Activated naive CD8-positive, alpha-beta T cell treated with anti-CD3 and anti-CD28 coated beads for 36 hours (primary cell): ENCODE measurements at places on chromosomes 2 and 18.

- no peak for DNase-seq
These were observed 341.0 kb upstream of the KYNU start for GRCh38 chr2:142536492-142536891.

- no peak for DNase-seq
These were observed 38.7 kb upstream of the CREB1 start for GRCh38 chr2:207491086-207491485.

DNA sequence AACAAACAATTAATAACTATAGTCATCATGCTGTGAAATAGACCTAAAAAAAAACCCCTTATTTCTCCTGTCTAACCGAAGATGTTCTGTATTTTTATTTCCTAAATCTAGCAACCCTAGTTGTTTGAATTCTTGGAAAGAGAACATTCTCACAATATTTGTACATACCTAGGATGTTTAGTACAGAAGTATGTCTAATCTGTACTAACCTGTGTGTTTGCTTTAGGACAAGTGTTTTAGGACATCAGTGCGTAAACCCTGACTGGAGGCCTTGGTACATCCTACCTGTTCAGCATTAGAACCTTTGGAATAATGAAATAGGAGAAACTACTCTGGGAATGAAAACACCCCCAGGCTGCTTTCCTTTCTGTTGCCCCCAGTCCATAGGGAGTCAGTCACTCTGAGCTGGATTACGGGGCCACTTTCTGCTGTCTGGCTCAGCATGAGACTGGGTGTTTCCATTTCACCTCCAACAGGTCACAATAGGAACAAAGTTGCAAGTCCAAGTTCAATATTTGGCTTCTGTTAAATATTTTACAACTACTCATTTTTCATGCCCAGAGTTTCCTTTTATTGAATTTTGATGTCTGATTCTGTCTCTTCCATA lies 114.7 kb downstream of the MTX2 start:
- DNase-seq: no peak

GRCh38 chr2:108594132-108594981 lies 60.1 kb downstream of the LIMS1 start:
- no peak for DNase-seq

GRCh38 chr2:47360927-47361326 lies 42.0 kb upstream of the MSH2 start:
- DNase-seq: no peak
